ENCODE measurements at places on chromosomes 3 and 15. TPM values are rescaled to one million over a fixed set of nuclear protein-coding genes. Genes with fewer than 3 reads are reported as not detected.

The MAPK6 gene
- total RNA-seq, result 60.9 TPM

The TRIM59 gene
- total RNA-seq, result 31.8 TPM

GRCh38 chr3:103512595-103512994, 1077.8 kb downstream of the ZPLD1 start:
- H3K4me1 ChIP-seq, result no peaks in the 10 kb centered on the region
- H3K4me3 ChIP-seq, result no peak overlapping the region
- no peaks in the 10 kb centered on the region for H3K27me3 ChIP-seq
- H3K36me3 ChIP-seq, result no peaks in the 10 kb centered on the region

- DNase-seq, result no peak
- H3K27ac ChIP-seq, result no peak overlapping the region
- peaks cover 8% of the 10 kb centered on the region for H3K4me1 ChIP-seq
Measured at GRCh38 chr15:99247062-99247461, 2.3 kb downstream of the TTC23 start.

DNA sequence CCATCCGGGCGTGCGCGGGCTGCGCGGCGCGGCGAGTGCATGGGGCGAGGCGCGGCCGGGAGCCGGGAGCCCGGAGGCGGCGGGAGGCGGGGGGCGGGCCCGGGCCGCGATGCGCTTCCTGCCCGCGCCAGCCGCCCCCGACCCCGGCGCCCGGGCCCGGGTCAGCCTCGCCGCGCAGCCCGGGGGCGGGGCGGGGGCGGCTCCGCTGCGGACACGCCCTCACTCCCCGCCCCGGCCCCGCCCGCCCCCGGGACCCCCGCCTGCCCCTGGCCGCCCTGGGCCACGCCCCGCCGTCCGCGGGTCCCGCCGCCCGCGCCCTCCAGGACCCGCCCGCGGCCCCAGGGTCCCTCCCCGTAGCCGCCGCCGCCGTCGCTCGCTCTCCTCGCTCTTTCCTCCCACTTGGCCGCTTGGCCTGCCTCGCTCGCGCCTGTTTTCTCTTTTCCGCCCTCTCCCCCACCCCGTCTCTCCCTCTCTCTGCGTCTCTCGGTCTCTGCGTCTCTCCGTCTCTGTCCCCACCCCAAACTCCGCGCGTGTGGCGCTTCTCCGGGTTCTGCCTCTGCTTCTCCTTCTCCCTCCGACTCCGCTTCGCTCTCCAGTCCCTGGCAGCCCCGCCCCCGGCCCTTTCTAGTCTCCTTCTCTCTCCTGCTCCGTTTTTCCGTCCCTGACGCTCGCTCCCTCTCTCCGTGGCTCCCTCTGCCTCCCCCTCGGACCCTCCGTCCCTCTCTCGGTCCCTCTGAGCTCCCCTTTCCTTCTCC, at the start of gene PLXND1:
TSS of gene PLXND1 (minus strand) at position 41 of the 755 bp plus-strand sequence. CDS start at position 4, 37 bp downstream.
- peaks cover 55% of the 10 kb centered on the region for H3K27me3 ChIP-seq
- peaks cover 13% of the 10 kb centered on the region for H3K4me1 ChIP-seq
- peaks cover 7% of the 10 kb centered on the region for H3K36me3 ChIP-seq
- peak within 1 kb of the TSS; percentile 92 for H3K27ac ChIP-seq
- DNase-seq, result peak; percentile 80

The GHSR gene
- total RNA-seq, result not detected
